ENCODE measurements at places on chromosomes 1 and 21.

DNA sequence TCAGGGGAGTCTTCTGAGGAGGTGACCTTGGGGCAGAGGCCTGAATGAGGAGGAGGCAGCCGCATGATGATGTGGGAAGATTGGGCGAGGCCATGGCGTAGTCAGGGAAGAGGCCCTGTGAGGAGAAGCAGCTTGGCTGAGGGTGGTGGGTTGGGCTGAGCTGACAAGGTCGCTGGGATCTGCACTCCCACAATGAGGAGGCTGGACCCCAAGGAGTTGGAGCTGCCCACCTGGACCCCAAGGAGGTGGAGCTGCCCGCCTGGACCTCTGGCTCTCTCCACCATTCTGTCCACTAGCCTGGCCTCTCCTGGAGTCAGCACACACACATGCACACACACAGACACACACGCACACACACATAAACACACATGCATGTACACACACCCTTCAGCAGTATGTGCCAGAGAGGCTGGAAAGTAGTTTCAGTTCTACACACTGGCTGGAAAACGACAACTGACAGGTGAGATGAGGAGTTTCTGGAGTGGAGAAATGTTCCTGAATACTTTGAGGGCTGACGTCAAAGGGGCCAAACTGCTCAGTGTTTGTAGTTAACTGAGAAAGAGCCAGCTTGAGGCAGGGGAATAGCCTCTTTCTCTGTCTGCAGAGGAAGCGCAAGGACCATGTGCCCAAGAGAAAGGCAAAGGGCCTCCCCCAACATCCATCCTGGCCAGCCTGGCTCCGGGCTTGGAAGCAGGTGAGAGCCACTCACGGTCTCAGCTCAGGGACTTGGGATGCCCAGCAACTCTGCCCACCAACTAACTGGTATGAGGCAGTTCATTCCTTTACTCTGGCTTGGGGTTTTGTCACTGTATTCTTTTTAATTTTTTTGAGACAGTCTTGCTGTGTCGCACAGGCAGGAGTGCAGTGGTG, 7.1 kb downstream of the SMPDL3B start:
- DNase-seq, result no peak

DNA sequence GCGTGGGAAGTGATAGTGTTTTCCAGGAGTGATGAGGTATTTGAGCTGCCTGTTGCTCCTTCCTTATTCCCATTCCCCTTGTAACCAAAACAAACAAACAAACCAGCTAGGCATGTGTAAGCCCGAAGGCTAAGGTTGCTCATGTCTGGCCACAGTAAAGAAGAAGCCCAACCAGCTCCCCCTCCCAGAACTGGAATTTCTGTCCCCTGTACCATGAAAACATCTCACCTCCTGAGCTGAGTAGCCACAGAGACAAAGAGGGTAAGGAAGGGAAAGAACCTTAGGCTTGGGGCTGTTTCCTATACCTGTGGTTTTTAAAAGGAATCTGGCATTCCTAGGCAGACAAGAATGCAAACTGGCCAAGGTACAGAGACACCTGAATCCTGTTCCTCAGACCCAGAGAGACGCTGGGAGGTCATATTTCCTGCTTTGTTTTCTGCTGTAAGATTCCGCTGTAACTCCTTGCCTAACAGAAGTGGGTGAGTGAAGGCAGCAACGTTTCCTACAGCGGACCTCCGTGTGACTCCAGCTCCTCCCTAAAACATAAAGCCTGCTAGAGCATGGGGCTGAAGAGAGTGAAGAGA, 41.7 kb upstream of the RAB4A start:
- DNase-seq, result no peak

DNA sequence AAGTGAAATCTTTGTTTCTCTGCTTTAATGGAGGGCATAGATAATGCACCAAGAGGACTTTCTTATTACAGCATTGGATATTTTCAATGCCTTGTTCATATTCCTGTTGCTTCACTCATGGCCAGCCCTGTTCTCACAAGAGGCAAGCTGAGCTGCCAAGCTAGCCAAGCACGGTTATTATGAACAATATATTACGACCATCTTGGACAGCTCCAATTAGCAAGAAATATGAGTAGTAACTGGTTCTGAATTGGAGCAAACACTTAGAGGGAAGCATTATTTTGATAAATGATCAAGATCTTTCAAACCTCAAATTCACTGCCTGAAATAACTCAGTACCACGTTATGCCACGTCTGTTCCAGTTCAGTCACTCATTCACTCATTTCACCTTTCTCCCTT, 159.8 kb downstream of the SETD4 start:
- no peak for DNase-seq

GRCh38 chr1:22208268-22208972, 65.5 kb upstream of the WNT4 start:
- DNase-seq, result no peak

DNA sequence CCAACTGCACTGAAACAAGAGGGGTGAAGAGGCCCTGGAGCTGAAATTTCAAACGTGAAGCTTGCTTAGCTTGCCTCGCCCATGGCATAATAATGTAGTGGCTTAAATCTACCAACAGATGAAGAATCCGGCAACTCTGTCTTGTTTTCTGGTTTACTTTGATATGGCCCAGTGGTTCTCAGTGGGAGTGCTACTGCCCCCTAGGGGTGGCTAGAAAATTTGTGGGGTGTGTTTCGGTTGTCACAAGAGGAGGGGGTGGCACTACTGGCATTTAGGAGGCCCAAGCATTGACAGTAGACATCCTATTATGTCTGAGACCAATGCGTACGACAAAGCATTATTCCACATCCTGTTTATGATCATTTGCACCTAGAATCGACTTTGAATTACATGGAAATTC, 51.9 kb upstream of the C8B start:
- no peak for DNase-seq

DNA sequence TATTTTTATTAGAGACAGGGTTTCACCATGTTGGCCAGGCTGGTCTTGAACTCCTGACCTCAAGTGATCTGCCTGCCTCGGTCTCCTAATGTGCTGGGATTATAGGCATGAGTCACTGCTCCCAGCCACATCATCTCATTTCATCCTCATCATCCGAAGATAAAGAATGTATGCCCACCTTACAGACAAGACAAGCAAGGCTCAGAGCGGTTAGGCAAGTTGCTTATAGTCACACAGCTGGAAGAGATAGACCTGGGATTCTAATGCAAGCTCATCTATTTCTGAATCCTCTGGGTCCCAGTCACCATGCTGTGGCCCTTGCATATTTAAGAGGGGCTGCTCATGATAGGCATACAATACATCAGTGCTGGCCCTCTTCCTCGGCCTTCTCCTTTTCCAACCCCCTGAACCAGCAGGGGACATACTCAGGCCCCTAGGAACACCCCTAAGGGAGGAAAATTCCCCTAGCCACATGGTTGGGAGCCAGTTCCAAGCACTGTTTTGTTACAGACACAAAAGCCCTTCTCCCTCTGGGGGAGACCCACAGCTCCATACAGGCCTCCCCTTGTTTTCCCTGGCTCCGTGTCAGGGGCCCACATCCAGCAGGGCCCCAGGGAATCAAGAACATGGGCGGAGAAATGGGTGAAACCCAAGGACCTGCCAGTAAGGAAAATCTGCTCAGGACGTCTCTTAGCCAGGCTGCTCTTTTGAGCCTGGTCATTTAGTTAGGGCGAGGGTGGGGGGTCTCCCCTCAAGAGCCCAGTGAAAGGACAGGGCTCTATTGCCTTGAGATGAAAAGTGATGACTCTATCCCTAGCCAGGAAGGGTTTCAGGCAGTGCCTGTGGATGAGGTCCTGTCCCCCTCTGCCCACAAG, 6.9 kb downstream of the CSRP1 start:
- DNase-seq, result no peak

- DNase-seq, result no peak
Measured at GRCh38 chr1:14876747-14877146, 276.8 kb upstream of the TMEM51 start.

DNA sequence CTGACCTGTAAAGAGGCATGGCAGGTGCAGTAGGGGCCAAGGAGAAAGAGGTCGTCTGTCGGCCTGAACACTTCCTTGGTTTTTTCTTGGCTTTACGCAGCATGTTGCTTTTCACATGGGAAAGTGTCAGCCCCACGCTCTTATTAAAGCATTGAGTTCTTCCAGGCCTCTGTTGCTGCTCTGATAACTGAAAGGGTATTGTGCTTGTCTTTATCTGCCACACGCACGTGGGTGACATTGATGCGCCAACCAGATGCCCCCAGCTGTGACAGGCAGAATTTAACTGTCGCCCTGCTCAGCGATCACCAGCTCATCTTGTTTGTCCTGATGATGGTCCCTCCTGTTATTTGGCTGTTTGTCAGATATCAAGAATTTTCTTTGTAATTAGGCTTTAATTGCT, 76.5 kb downstream of the GALNT2 start:
- DNase-seq, result no peak

DNA sequence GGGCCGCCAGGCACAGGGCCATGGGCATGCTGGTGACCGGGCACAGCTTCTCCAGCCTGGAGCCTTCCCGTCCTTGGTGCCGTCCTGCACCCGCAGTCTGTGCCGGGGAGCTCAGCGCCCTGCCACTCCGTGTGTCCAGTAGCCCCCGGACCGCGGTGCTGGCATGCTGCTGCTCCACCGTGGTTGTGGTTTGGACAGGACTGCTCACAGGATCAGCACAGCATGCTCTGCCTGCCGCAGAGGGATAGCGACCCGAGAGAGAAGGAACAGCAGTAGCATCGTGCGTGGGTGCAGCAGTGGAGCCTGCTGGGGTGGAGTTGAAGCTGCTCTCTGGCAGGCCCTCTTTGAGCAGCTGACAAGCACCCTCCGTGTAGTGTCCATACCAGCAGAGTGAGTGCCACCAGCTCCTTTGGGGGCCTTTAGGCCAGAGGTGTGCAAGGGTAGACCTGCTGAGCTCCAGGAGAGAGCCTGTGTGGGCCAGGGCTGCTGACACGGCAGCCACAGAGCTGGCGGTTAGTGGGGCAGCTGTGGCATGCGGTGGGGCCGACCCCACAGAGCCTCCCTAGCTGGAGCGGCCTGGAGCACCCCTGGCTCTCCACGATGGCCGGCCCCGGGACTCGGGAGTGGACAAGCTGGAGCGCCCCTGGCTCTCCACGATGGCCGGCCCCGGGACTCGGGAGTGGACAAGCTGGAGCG, 6.4 kb upstream of the PCBP3 start:
- DNase-seq, result no peak

DNA sequence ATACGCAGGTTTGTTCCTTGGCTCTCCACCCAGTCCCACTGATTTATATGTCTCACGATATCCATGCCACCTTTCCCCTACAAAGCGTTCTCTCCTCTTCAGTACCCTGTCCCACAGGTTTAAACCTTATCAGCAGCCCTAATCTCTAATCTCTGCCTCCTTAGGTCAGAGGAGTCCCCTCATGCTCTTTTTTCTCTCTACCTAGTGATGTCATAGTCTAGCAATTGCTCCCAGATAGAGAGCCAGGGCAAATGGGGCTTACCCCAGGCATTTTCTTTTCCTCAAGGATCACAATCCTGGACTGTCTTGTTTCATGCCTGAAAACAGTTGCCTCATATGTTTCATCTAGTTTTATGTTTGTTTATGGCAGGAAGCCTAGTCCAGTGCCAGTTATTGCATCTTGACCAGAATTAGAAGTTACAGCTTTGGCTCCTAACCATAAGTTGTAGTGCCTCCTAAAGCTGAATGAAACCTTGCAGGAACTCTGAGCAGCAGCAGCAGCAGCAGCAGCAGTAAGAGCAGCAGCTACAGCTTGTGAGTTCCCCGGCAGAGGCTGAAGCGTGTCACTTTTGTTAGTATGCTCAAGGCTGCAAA, 26.7 kb upstream of the TP53BP2 start:
- no peak for DNase-seq

DNA sequence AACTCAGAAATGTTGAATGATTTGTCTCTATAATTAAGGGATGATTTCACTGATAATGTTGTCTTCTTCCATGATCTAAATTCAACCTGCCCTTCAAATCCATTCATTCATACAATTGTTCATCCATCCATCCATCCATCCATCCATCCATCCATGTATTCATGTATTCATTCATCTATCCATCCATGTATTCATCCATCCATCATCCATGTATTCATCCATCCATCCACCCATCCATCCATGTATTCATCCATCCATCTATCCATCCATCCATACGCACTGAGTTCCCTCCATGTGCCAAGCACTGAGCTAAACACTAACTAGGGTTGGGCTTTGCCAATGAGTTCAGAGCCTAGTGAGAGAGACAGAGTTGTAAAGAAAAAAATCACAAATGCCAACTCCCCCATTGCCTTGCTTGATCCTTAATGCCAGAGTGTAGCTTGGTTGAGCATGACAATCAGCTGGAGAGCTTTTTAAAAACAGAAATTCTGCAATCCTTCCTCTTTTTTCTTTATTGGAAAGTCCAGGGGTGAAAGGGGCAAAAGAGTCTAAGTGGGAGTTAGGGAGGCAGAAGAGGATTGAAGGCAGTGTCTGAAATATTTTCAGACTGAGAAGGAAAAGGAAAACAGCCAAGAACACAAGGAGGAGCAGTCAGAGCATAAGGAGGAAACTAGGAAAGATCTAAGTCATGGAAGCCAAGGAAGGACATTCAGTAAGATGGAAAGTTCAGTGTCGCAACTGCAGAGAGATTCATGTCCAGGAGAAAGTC, 92.4 kb upstream of the ERG start:
- no peak for DNase-seq

DNA sequence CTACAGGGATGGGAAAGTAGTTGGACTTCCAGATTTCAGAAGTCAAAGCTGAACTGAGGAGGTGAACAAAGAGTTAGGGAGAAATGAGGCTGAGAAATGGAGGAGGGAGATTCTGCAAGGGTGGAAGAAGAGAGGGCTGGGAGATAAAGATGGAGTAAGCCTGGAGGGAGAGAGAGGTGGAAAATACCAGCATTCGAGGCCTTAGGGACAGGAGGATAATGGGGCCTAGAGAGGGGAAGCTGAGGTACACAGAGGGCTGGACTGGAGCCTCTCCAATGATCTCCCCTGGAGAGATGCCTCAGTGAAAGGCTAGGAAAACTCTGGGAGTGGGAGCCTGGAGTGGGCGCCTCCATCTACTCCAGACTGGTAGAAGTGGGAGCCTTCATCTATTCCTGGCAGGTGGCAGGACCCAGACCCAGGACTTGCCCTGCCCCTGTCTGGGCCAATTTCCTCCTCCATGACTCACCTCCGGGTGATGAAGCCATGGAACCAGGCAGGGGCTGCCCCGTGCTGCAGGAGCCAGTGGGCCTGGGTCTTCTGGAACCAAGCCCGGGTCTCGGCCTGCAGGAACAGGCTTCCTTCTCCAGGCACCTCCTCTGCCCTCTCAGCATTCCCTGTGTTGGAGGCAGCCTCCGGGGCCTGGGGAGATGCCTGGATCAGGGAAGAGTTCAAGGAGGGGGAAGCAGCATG, 1.9 kb downstream of the SH2D2A start:
- peak; percentile 66 for DNase-seq

DNA sequence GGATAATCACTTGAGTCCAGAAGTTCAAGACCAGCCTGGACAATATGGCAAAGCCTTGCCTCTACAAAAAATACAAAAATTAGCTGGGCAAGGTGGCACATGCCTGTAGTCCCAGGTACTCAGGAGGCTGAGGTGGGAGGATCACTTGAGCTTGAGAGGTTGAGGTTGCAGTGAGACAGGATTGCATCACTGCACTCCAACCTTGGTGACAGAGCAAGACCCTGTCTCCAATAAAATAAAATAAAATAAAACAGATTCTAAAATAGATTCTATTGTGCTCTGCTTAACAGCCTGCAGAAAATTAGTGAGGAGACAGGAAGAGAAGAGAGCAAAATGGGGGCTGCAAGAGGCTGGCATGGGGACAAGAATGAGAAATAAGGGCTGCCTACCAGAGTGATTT, 7.5 kb upstream of the SDE2 start:
- DNase-seq, result no peak
